OCI-M1 (cell line): ENCODE measurements at places on chromosomes 1 and 21.
A peak's percentile ranks its signal among the peaks of the same experiment; 100 is the strongest.

GRCh38 chr1:84688463-84689061 is 1.7 kb downstream of the SSX2IP start:
- DNase-seq = peak; percentile 95

- DNase-seq = peak; percentile 29
Observed at GRCh38 chr1:241591317-241591716, 48.9 kb downstream of the CHML start.

- DNase-seq = no peak
Observed at GRCh38 chr1:97826820-97827219, 94.0 kb downstream of the DPYD start.

GRCh38 chr1:241883159-241883558 is 35.2 kb downstream of the EXO1 start:
- DNase-seq = no peak

DNA sequence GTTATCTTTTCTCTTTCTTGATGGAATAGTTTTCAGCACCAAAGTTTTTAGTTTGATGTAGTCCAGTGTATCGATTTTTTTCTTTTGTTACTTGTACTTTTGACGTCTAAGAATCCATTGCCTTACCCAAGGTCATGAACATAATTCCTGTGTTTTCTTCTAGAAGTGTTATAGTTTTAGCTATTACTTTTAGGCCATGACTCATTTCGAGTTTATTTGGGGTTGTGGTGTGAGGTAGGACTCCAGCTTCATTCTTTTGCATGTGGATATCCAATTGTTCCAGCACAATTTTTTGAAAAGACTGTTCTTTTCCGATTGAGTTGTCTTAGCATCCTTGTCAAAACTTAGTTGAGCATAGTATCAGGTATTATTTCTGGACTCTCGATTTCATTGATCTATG is 79.4 kb upstream of the SELENON start:
- no peak for DNase-seq

DNA sequence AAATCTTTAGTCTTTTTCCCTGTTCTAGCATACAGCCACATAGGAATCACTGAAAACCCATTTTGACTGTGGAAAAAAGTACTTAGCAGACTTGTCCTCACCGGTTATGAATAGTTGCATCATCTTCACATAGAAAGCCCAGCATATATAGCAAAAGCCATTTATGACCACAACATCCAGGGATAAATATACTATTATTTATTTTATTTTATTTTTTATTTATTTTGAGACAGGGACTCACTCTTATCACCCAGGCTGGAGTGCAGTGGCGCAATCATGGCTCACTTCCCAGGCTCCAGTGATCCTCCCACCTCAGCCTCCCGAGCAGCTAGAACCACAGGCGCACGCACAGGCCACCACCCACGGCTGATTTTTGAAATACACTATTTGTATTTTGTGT is 175.3 kb downstream of the GALNT2 start:
- no peak for DNase-seq
